ENCODE measurements at places on chromosomes 5 and 9. TPM values are rescaled to one million over a fixed set of nuclear protein-coding genes. Genes with fewer than 3 reads are reported as not detected.

Gene HAVCR2
- total RNA-seq = 48.6 TPM

Gene SLC36A3
- total RNA-seq = not detected

Gene FIBCD1
- not detected for total RNA-seq

Gene ANKRD34B
- total RNA-seq = not detected

Gene GNAQ
- 34.3 TPM for total RNA-seq

Gene ARSK
- 4.6 TPM for total RNA-seq

Gene FBXL7
- total RNA-seq = 0.05 TPM

- DNase-seq = no peak
Measured at GRCh38 chr9:127076860-127077643, 45.4 kb downstream of the ANGPTL2 start.

- no peak for DNase-seq
Measured at GRCh38 chr5:13553896-13554295, 390.6 kb downstream of the DNAH5 start.

- no peak for DNase-seq
Measured at GRCh38 chr5:147611483-147611882, 101.6 kb upstream of the DPYSL3 start.

DNA sequence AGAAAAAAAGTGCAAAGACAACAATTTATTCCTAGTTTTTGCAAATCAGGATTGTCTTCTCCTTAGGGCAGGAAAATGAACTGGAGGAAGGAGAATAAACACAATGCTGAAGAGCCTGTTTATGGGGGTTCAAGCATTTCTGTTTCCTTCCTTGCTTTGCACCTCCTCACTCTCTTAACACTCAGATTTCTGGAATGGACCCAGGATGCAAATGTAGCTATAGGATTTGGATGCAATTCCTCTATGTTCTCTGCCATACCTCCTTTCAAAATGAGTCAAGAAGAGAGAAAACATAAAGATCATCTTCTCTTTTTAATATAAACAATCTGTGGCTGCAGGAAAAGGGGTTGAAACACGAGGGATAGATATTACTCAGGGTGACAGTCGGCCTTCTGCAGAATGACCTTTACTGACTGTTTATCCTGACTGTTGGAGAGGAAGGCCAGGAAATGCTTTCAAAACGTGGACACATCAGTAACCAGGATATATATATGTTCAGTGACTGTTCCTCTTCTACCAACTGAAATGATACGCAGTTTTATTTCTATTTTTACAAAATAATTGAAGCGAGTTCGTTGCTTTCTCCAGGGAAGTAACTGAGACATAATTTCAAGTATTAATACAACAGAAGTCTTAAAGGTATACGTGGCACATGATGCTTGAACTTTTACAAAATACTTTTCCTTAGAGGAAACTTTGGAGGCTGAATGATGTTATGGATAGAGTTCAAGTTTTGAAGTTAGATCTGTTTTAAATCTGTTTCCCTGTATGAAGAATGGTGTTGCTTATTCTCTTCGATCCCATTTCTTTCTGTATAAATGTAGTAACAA is 44.4 kb downstream of the ACTBL2 start:
- DNase-seq = no peak

GRCh38 chr5:128426090-128426534 is 111.9 kb downstream of the FBN2 start:
- no peak for DNase-seq

- DNase-seq = no peak
Measured at GRCh38 chr9:13804532-13804931, 509.4 kb downstream of the NFIB start.

DNA sequence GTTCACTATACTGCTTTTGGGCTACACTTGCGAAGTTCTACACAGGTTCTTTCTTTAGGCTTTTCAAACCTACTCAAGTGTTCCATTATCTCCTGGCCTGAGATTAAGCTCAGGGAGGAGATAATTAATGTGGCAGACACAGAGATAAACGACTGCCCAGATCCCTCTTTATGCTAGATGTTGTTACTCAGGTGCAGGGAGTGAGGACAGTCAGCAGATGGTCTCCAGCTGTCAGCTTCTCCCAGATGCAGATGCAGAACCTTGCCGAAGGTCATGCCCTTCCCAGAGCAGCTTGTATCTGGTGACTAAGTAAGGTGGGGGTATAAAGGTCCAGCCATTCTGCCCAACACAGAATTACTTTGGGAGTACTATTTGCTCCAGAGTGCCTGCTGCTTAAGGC is 166.2 kb downstream of the ZNF462 start:
- no peak for DNase-seq

DNA sequence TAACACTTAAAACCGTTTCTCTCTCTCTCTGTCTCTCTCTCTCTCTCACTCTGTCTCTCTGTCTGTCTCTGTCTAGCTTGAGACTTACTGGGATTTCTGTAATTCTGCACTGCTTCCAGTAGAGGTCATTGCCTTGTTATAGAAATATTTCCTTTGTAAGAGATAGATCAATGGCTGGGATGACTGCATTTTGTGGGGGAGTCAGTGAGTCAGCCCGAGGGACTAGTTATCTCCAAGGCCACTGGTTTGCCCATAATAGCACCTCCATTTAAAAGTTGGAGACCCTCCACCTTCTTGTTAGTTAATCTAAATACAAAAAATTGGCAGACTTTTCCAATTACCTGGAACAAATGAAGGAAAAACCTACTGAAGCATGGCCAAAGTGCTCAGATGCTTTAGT is 547.2 kb downstream of the LRRC70 start:
- no peak for DNase-seq

DNA sequence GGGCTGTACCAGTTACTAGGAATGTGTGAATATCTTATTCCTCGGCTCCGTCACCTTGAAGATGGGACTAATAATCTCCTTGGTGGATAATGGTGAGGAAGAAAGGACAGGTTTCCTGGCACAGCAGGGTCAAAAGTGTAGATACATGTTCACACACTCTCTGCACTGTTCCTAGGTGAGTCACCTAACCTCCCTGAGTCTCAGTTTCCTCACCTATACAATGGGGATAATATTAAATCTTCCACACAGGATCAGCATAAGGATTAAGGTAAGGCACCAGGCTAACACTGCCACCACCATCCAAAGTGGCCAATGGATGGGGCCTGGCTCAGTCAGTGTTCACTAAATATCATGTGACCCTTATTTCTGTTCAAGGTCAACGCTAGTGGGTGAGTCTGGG is 66.9 kb downstream of the PSMB7 start:
- no peak for DNase-seq

- no peak for DNase-seq
Measured at GRCh38 chr5:82812575-82812974, 264.6 kb downstream of the TMEM167A start.

GRCh38 chr9:134593286-134594077 is 48.1 kb upstream of the COL5A1 start:
- no peak for DNase-seq

- DNase-seq = no peak
Measured at GRCh38 chr5:148623101-148623500, 31.2 kb downstream of the HTR4 start.

GRCh38 chr5:98769959-98770208 is 3.6 kb upstream of the RGMB start:
- DNase-seq = no peak

DNA sequence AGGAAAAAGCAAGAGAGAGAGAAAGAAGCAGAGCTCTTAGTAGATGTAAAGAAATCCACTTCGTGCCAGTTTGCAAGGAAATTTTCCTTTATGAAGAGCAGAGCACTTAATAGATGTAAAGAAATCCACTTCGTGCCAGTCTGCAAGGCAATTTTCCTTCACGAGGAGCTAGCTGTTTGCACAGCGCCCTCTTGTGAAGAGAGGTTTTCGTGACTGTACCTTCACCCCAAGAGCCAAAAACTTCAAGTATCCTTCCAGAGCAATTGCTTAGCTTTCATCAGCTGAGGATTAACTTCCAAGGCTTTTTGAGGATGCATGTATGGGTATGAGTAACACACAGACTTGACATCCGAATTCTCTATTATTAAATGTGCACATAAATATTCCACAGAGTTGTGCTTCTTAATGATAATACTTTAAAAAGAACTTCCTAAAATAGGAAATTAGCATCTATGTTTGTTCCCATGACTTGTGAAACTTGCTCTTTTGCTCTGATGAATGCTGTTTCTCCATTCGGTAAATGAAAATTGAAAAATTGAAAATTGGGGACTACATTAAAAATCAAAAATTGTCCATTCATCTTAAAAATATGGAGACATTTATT is 525.6 kb downstream of the PDE4D start:
- peak; percentile 22 for DNase-seq

Measured in activated T-helper 2 cell treated with anti-CD3 and anti-CD28 coated beads, Interferon-gamma antibody, Interleukin-2, Interleukin-4, amounts not matched to agents 10 μg/mL and 5 μg/mL and 100 μg/mL, durations not matched to agents 14 hours and 24 hours and 36 hours (primary cell).